ENCODE measurements at places on chromosomes 6 and 20.

GRCh38 chr6:132114201-132114825 lies 163.1 kb upstream of the CCN2 start:
- no peak for DNase-seq

DNA sequence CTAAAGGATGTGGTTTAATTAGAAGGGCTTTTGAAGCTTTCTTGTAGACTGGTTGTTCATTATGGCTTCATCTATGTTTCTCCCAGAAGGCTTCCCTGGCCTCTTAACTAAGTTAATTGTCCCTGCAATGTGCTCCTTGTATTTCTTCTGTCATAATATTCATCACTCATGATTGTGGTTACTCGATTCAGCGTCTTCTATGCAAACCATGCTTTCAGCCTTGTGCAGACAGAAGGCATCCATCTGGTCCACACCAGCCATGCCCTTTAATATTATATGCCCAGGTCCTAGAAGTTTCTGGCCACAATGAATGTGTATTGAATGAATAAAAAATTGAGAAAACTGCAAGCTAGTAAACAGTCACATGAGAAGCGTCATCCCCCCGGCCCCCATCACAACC lies 163.2 kb downstream of the KHDC1L start:
- no peak for DNase-seq

DNA sequence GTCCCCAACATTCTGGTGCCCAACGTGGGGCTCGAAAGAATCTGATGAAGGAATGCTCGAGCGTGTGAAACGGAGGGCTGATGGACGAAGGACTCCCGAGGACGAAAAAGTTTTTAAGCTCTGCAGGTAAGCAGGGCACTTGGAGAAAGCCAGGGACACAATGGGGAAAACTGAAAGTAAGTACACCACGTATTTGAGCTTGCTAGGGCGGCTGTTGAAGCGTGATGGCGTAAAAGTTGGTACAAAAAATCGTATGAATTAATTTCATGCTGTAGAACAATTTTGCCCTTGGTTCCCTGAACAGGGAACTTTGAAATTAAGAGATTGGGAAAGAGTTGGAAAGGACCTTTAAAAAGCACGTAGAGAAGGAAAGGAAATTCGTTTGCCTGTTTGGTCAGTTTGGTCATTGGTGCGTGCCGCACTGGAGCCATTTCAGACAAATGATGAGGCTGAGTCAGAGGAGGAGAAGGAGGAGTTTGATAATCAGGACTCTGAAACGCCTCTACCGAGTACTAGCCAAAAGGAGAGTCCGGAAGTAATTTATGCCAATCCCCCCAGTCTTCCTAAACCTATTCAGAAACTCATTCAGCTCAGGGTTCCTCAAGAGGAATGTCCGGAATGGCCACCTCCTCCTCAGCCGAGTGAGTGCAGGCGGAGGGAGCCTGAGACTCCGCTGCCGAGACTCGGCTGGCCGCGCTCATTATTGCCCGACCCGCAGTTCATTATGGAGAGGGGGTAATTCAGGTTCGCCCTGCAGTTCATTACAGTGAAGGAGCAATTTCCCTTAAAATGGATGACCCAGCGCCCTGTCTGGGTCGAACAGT lies 59.2 kb upstream of the PRSS16 start:
- DNase-seq = peak; percentile 62

DNA sequence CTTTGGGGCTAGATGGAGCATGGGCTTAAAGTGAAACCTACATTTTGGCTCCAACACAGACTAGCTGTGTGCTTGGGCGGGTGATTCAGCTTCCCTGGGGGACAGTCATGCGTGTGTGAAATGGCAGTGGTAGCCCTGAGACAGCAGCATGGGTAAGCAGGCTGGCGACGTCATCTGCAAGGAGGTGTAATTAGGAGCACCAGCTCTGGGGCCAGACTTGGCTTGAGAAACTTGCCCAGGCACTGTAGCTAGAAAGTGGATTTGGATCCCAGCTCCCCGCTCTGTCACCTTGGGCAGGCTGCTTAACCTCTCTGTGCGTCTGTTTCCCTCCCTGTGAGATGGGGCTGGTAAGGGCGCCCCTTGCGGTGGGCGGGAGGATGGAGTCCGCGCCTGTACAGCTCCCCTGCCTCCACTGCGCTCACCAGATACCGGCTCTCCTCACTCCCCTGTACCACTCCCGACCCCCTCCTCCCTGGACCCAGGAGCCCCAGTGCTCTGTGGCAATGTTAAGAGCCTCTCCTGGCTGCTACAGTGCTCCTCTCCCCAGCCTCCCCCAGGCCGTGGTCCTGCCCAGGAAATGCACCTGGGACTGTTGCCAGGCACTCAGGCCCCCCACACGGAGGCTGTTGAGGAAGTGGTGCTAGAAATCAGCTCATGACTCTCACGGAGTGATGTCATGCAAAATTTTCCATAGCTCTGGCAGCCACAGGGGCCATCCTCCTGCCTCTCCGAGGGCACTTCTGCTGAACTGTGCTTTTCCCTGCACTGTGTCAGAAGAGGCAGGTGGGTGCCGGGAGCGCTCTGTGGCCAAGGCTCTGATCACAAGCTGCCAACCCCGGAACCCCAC lies 44.6 kb downstream of the SYNJ2 start:
- peak; percentile 15 for DNase-seq

DNA sequence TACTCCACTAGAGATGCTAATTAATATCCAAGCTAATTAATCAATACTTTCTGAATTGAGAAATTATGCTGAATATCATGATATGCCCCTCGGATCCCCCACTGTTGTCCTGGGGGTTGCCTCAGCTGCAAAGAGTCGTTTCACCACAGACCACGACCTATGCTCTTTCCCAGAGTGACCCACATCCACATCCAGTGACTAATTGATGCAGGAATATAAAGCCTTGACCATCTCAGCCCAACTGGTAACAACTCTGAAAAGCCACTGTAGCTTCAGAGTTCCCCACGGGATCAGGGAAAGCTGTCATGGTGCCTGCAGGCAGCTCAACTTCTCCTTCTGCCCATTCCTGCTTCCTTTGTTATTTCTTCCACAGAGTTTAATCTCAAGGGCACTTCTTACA lies 116.9 kb downstream of the RWDD2A start:
- no peak for DNase-seq

GRCh38 chr6:11830520-11830919 lies 51.9 kb upstream of the ADTRP start:
- no peak for DNase-seq

- no peak for DNase-seq
Observed at GRCh38 chr6:10417681-10418104, 2.8 kb upstream of the TFAP2A start.

GRCh38 chr6:50959081-50959641 lies 140.5 kb downstream of the TFAP2B start:
- no peak for DNase-seq

GRCh38 chr6:132746048-132746447 lies 11.7 kb downstream of the VNN2 start:
- no peak for DNase-seq

- DNase-seq = no peak
Observed at GRCh38 chr6:155115893-155116570, 120.9 kb downstream of the TIAM2 start.

DNA sequence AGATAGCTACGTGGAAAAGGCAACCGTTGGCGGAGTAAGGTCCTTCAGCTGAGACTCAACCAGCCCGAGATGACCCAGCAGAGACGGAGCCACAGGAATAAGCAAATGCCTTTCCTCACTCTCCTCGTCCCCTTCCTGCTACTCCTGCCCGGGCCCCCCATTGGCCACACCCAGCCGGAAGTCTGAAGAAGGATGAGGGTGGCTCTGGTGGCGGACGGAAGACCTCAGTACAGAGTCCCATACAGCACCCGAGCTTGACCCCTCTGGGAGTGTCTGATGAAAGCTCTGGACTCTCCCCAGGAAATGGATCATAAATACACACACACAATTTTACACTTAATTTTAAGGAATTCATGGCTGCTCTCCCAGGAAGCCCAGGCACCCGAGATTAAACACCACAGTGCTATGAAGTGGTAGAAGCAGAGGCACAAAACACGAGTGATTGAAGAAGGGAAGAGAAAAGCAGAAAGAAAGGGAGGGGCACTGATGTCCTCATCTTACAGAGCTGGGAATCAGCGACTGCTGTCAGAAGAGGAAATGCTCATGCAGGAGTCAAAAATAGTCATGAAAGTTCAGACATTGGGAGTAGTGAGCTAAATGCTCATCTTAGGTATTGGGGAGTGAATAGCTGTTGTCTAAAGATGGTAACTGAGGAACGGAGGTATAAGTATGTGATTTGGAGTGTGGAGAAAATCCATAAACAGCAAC lies 125.6 kb downstream of the BANF2 start:
- no peak for DNase-seq

DNA sequence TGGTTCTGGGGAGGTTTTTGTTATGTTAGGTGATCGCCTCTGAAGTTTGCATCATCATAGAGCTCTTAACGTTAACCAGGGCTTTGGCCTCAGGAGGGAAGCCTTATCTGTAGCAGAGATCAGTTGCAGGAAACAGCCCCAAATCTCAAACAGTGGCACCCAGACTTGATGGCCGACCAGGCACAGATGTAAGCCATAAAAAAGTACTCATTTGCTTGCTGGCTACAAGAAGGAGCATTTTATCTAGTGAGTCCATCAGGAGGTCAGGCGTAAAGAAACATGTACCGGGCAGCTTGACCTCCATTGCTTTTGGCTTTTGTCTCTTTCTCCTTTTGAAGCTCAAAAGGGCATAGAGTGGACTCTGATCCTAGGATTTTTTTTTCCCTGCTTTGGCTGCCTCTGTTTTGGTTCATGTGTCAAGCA lies 122.3 kb downstream of the CCDC170 start:
- DNase-seq = no peak

GRCh38 chr20:52348434-52348833 lies 156.9 kb upstream of the ZFP64 start:
- no peak for DNase-seq

GRCh38 chr6:117542493-117542892 lies 59.8 kb downstream of the GOPC start:
- no peak for DNase-seq

DNA sequence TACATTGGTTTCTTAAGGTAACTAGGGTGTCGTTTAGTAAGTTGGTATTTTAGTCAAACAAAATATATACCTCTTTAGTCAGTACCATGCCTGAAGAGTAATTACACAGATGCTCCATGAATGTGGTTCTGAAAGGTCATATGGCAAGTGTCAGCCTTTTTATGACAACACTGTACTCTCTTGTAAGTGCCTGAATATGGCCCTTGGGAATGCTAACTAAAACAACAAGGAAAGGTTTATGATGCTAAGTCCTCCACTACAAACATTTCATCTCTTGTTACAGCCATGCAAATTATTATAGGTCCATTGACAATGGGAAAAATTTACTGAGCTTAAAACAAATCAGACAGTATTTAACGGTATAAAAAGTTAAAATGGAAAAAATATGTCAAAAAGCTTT lies 39.0 kb upstream of the SUPT3H start:
- no peak for DNase-seq

GRCh38 chr6:135189344-135189743 lies 8.2 kb downstream of the MYB start:
- no peak for DNase-seq

- DNase-seq = no peak
Observed at GRCh38 chr6:84046755-84047154, 13.2 kb downstream of the MRAP2 start.

- no peak for DNase-seq
Observed at GRCh38 chr6:16754876-16755275, 6.4 kb downstream of the ATXN1 start.

DNA sequence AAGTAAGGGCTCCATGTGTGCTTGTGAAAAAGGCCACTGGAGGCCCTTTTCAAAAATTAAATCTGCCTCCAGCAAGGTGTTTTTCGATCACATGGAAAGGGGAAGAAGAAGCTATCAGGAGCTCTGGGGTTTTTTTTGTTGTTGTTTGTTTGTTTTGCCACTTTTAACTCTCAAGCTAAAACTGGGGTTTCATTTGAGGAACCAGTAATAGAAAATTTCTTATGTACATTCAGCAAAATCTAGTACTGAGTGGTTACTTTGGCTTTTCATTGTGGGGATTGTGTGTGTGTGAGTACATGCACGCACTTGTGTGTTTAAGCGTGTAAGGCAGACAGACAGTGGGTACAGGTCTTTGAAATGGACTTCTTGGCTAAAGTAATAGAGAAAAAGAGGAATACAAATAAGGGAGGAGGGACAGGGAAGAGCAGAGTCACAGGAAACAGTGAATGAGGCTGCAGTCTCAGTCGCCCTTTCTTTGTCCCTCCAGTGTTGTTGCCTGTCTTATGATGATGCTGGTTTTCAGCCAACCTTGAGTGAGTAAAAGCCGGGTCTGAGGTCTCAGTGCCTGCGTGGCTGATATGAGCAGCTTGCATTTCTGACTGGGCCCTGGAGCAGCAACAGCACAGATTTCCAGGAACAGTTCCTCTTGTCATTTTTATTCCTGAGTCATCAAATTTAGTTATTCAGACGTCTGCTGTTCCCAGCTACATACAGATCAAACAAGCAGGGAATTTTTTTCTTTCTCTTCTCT lies 26.2 kb downstream of the SLC16A10 start:
- peak; percentile 7 for DNase-seq

GRCh38 chr6:4574007-4574406 lies 202.2 kb upstream of the CDYL start:
- DNase-seq = no peak

- no peak for DNase-seq
Observed at GRCh38 chr20:41507436-41507835, 110.7 kb downstream of the CHD6 start.

DNA sequence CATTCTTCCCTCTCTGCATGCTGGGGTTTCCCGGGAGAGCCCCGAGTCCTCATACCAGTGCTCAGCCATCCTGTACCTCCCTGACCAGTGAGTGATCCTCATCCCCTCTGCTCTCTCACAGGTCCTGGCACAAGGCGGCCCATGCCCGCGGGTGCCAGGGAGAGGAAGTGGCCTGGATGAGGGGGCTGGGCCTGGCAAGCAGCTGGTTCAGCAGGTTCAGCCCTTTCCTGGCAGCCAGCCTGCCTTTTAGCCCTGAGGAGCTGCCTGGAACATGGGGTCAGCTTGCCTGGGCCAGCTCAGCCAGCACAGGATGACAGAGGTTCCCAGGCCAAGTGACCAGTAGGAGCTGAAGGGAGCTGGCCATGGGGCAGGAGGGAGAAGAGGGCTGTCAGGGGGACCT lies 10.9 kb downstream of the MOCS1 start:
- DNase-seq = no peak

DNA sequence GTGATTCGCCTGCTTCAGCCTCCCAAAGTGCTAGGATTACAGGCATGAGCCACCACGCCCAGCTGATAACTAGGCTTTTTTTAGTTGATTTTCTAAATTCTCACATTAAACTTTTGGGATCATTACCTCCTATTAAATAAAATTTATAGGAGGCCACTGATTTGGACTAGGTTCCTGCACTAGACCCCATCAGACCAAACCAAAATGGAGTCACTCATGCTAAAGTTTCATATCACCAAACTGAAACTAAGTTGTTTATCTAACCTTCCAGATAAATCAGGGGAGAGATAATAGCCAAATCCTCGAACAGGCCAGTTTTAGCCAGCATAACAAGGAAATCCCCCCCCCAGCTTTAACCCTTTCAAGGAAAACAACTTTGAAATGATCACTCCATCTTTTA lies 98.4 kb upstream of the SLC22A16 start:
- no peak for DNase-seq

GRCh38 chr6:163243692-163244589 lies 170.6 kb upstream of the QKI start:
- DNase-seq = no peak
